AG09319 (cell line): ENCODE measurements at places on chromosomes 4 and X.

DNA sequence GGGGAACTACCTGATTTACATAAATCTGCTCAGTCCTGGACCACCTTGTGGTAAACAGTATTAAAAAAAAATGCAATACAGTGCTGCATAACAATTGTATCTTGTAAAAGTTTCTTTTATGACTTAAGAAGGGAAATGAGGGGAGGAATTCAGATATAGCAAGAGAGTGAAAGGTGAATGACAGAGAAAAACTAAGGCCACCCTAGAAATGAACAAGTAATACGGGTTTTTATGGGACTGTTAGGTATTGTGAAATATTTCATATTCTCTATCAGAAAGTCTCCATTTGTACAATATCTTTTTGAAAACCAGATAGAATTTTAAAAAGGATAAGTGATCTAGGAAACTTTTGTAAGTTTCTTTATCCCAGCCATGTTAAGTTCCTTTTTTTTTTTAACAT, 69.7 kb upstream of the NOCT start:
- DNase-seq, result no peak

- no peak for DNase-seq
Measured at GRCh38 chrX:23483396-23483795, 148.7 kb downstream of the PTCHD1 start.

GRCh38 chr4:18134111-18134510, 112.6 kb upstream of the LCORL start:
- DNase-seq, result no peak

DNA sequence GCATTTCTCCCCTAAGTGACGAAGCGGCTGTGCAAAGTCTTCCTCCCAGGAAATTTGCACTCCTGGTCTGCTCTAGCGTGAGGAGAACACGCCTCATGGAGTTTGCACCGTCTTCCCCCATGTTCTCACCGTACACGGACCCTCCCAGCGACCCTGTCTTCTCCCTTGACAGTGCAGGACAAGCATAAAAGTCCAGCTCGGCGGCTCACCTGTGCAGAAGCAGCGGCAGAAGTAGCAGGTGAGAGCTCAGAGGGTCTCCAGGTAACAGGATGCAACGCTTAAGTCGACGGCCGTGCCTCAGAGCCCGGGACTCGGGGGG, 314 bp downstream of the P2RY8 start:
- no peak for DNase-seq

GRCh38 chrX:7074148-7074907, 73.2 kb upstream of the STS start:
- no peak for DNase-seq
